ENCODE measurements at places on chromosomes 11 and 22.

GRCh38 chr22:42959576-42960509 is 55.1 kb downstream of the PACSIN2 start:
- no peak for DNase-seq

- no peak for DNase-seq
Measured at GRCh38 chr11:69260622-69261021, 33.3 kb upstream of the MYEOV start.

DNA sequence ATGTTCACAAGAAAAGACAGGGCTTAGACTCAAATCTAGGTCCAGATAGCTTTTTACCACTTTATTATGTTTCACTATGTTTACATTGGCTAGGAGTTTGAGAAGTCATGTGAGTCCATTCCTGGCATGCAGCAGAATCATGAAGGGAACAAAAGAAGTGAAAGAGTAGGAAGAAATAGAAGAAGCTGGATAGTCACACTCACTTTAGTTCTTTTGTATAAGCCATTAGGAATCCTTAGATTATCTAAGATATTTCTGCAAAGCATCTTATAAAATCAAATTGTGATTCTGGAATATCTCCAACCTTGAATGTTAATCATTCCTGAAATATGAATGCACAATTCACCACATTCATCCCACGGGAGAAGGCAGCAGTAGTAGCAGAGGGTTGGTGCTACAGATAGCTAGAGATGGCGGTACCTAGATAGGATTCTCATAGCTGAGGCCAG is 31.9 kb downstream of the MAML2 start:
- DNase-seq = no peak

DNA sequence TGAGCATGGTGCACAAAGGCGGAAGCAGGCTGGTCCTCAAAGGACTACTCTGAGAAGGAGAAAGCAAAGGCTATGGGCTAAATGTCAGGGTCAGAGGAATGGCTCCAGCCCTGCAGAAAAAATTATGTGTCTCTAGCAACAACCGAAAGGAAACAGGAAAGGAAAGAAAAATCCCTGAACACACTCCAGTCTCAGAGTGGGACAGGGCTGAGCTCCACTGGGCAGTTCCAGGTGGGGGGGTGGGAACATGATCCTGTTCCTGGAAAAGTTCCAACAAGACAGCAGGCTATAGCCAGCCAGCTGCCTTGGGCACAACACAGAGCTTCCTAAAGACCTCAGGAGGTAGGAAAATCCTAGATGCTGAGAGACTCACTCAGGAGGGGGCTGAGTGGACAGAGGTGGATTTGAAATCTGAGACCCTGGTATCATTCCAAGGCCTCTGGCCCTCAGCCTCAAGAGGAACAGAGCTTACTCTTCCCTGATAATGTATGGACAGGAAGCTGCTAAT is 1088.2 kb downstream of the TBC1D22A start:
- no peak for DNase-seq

DNA sequence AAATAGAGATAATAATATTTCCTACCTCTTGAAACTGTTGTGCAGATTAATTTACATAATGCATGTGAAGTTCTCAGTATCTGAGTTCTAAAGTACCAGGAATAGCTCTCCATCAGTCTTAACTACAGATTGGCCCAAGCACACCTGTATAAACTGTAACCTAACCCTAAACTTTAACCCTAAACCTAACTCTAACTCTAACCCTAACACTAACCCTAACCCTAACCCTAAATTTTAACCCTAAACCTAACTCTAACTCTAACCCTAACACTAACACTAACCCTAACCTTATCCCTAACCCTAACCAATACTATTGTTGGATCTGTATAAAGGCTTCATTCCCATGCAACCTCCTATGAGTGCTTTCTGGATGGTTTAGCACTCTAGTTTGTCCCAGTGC is 1445.9 kb upstream of the TENM4 start:
- no peak for DNase-seq

All from effector CD8-positive, alpha-beta T cell (primary cell).